ENCODE measurements at places on chromosomes 5 and 9.

GRCh38 chr5:6718718-6719117 lies 5.5 kb downstream of the TENT4A start:
- no peak for DNase-seq

- no peak for DNase-seq
Observed at GRCh38 chr9:79687131-79687447, 115.3 kb downstream of the TLE4 start.

DNA sequence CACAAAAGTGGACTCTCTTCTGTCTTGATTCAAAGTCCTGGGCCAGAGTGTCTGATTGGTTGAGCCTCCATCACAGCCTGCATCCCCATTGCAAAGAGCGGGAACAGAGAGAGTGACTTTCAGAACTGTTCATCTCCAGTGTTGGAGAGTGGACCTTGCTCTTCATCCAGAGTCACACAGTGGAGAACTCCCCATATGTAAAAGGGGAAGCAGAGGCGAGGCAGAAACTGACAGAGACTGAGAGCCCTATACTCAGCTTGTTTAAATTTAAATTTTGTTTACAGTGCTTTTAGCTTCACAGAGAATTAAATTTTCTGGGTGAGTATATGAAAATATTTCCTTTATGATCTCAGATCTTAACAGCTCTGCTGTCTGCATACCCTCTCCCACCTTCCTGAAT lies 70.0 kb upstream of the SSBP2 start:
- DNase-seq = no peak

- DNase-seq = no peak
Observed at GRCh38 chr9:21969011-21969940, 24.9 kb downstream of the CDKN2A start.

GRCh38 chr5:66993882-66994281 lies 202.7 kb downstream of the CD180 start:
- no peak for DNase-seq

DNA sequence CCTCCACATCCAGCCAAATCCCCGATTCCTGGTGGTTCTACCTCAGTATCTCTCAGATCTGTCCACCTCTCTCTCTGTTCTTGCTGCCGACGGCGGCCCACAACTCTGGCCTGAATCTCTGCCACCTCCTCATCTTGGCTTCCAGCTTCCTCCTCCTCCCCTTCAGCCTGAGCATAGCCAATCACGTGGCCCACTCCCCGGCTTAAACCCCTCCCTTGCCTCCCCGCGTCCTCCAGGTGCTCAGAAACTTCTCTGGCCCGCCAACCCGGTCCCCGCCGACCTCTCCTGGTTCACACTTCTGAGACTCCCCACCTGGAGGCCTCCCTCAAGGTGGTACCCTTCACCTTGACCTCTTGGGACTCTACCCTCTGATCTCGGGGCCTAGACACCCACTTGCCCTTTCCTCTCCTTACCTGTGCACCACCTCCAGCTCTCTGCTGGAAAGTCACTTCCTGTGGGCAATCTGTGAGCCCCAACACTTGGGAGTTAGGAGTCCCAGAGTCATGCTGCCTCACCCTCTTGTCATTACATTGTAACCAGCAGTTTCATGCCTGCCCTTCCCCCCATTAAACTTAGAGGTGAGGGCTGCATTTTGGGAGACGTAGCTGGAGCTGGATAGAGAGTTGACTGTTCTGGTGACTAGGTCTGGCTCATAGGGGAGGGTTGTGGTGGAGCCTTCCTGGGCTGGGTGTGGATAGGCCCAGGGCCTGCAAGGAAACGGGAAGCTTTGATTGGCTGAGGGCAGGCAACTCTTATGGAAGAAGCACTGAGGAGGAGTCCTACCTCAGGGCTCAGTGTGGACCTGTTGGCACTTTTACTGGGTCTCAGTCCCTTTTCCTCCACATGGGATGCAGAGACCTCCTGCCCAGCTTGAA lies 4.5 kb upstream of the SET start:
- DNase-seq = peak; percentile 52

DNA sequence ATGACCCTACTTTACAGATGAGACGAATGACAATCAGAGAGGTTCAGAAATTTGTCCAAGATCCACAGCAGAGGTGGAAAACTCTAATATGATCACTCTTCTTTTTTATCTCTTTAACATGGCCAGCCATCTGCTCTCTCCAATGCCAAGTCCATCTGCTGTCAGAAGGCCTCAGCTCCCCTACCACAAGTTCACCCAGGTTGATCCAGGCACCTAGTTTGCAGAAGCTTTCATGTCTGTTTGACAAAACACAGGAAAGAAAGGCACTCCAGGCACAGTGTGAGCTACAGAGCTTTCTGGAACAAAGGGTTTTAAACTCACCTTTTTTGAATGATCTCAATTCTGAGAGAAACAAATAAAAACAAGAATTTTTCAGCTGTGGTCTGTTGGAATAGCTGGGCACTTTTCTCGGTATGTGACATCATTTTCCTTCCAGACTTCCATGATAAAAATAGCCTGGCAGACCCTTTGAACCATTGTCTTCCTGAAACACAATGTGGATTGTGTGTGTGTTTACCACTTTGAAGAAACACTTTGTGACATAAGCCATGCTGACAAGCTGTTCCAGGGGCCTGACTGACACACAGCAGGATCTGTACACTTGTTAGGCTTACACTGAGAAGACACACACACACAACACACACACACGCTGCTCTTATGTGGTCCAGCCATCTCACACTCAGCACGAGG lies 214.3 kb downstream of the AGTPBP1 start:
- no peak for DNase-seq
